ENCODE measurements at places on chromosomes 16 and 17. TPM values are rescaled to one million over a fixed set of nuclear protein-coding genes. Genes with fewer than 3 reads are reported as not detected.
A peak's percentile ranks its signal among the peaks of the same experiment; 100 is the strongest.

- DNase-seq, result no peak
Observed at GRCh38 chr16:51876934-51877333, 670.0 kb downstream of the TOX3 start.

GRCh38 chr17:7703584-7704479 lies 1.2 kb upstream of the EFNB3 start:
- peak; percentile 36 for DNase-seq

BTBD17 gene
- total RNA-seq, result 0.09 TPM

- DNase-seq, result no peak
Observed at GRCh38 chr16:87100306-87101058, 216.7 kb downstream of the C16orf95 start.

DNA sequence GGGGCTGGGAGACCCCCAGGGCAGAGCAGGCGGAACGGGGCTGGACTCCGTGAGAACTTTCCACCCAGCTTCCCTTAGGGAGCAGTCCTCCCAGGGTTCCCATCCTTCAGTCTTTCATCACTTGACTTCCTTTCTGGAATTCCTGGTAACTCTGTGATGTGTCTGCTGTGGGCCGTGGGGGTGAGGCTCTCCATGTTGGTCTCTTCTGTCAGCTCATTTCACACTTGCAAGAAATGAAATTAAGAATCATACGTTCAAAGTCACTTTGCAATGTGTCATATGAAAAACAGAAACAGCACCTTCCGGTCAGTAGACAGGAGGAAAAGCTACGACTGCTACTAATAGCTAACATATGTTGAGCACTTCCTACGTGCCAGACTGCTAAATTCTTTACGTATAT lies 5.4 kb upstream of the BBS2 start:
- DNase-seq, result no peak

GRCh38 chr17:12422651-12423050 lies 243.0 kb upstream of the MYOCD start:
- peak; percentile 30 for DNase-seq

GRCh38 chr17:69501591-69502468 lies 87.3 kb downstream of the MAP2K6 start:
- DNase-seq, result no peak

FAM20A gene
- 0.46 TPM for total RNA-seq

GRCh38 chr16:82715833-82716232 lies 89.1 kb downstream of the CDH13 start:
- DNase-seq, result no peak

DNA sequence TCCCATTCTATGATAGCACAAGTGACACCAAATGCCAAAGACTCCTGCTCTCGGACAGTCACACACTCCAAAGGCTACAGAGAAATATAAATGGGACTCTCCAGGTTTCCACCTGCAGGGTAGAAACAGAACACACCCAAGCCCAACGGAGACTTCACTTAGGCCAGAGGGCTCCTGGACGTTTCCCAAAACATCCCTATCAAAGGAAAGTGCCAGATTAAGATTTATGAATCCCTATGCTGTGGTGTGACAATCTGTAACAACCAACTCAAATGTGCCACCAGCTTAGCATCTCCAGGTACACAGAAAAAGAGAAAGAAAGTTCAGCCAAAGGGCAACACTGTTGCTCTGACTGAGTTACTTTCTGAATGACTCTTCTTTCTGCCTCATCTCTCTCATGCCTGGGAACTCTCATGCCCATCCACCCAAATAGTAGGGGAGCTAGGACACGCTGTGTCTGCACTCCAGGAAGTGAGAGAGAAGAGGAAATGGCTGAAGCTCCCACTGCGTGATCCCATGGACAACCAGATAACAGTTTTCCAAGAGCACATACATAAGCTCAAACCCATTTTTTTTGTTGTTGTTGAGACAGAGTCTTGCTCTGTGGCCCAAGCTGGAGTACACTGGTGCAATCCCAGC lies 49.7 kb downstream of the SMG6 start:
- DNase-seq, result no peak

KRTAP4-9 gene
- total RNA-seq, result not detected

KRTAP1-4 gene
- not detected for total RNA-seq

DNA sequence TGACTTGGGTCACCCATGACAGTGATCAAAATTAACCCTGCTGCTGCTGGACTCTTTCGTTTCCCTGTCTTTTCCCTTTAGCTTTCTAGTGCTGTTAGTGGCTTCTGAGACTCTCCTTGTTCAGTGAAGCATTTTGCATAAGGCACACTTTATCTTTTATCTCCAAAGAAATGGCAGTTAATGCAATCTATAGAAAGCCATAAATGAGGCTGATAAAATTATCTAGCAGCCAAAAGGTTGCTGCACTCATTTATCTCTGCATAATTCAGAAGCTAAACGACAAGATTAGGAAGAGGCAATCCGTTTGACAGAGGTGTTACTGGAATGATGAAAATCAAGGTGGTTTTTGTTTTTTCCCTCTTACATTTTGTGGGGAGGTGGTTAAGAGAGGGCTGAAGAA lies 1109.5 kb upstream of the EEF2KMT start:
- no peak for DNase-seq

DNA sequence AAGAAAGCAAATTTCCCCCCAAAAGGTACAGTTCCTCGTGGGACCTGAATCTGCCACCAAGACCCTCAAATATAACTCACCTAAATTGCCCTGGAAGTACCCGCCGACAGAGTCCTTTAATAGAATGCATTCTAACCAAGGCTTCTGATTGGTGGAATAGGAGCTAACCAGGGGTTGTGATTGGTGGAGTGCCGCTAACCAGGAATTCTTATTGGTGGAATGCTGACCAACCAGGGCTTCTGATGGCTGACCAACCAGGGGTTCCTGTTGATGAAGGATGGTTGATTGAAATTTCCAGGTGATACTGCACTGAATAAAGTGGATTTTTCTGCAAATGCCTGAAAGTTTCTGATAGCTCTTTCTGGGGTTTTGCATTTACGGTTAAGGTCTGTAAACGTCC lies 6.5 kb downstream of the TFAP4 start:
- DNase-seq, result no peak

DNA sequence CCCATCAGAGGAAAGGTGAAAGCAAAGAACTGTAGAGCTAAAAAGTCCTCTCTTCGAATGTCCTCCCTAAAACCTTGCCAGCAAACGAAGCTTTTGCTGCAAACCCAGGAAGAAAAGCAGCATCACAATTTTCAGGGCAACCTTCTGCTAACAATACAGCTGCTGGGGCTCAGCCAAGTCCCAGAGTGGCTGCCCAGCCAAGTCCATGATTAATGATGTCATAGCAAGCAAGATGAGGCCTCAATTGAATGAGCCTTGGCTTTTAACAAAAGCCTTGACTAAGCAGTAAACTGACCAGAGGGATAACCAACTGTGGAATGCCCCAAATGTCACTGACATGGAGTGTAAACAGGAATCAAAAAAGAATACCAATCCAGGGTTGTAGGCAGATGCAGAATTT lies 342.7 kb downstream of the PMP22 start:
- peak; percentile 70 for DNase-seq

FBXL16 gene
- total RNA-seq, result 2.0 TPM

- DNase-seq, result no peak
Observed at GRCh38 chr17:73983621-73984400, 219.7 kb upstream of the RPL38 start.

DNA sequence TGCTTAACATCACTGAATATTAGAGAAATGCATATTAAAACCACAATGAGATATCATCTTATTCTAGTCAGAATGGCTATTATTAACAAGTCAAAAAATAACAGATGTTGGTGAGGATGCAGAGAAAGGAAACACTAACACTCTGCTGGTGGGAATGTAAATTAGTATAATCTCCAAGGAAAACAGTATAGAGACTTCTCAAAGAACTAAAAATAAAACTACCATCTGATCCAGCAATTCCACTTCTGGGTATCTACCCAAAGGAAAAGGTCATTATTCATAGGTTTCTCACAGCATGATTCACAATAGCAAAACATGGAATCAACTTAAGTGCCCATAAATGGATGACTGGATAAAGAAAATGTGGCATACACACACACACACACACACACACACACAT lies 166.4 kb downstream of the CEP112 start:
- DNase-seq, result no peak

Data from pancreas (tissue), 10 donors.